NCI-H446 (cell line): ENCODE measurements at places on chromosomes 3 and 15.
A peak's percentile ranks its signal among the peaks of the same experiment; 100 is the strongest.

GRCh38 chr3:154184582-154184981 lies 63.4 kb downstream of the ARHGEF26 start:
- DNase-seq, result peak; percentile 53

DNA sequence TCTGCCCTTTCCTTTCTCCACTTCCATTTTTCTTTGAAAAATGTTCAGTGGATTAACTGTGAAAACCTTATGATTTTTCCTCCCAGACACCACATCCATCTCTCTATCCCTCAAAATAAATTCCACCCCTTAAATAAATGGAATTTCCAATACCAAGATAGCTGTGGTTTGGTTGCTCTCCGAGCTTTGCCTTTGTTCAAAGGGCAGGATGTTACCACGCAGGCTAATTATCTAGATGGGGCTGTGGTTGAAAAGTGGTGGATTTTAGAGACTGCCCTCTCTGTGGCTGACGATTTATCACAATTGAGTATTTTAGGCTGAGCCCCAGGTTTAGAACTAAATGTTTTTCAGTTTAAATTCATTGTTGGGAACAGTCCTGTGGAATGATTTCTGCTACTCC lies 36.9 kb upstream of the CMSS1 start:
- no peak for DNase-seq

GRCh38 chr3:170809007-170809974 lies 60.7 kb downstream of the RPL22L1 start:
- peak; percentile 77 for DNase-seq

GRCh38 chr3:39124876-39125840 lies 17.7 kb downstream of the TTC21A start:
- no peak for DNase-seq

- DNase-seq, result peak; percentile 18
Measured at GRCh38 chr15:29821416-29822099, 710 bp downstream of the TJP1 start.

DNA sequence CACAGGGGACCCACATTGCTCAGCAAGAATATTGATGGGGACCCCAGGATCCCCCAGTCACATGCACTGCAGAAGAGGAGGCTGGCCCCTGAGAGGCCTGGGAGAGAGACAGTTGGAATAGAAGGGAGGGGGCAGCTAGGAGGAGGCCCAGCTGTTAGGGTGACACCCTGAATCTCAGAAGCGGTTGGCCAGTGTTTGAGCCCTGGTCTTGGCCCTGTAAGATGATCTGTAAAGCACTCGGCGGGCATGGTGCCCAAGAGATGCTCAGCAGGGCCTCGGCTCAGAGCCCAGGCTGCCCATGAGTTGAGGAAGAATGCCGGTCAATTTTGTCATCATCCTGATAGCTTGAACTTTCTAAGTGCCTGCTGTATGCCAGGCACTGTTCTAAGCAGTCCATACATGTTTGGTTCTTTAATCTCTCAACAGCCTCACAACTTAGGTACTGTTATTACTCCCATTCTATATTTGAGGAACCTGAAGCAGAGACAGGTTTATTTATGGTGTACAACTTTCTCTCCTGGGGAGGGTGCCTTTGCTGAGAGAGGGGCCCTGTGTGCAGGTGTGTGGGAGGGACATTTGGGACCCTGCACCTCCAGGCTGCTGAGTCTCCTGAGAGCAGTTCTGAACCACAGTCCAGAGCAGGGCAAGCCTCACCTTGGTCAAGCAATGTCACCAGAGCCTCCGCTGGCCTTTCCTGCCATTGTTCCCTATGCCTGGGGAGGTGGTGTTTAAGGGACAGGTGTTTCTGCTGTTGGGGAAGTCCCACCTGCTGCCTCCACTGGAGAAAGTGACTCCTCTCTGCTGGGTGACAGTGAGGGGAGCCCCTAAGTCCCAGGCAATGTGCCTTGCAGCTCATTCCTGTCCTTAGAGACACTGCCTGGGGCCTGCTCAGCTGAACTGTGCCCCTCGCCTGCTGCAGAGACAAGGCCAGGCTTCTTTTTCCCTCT lies 26.0 kb downstream of the SLC6A6 start:
- DNase-seq, result no peak

DNA sequence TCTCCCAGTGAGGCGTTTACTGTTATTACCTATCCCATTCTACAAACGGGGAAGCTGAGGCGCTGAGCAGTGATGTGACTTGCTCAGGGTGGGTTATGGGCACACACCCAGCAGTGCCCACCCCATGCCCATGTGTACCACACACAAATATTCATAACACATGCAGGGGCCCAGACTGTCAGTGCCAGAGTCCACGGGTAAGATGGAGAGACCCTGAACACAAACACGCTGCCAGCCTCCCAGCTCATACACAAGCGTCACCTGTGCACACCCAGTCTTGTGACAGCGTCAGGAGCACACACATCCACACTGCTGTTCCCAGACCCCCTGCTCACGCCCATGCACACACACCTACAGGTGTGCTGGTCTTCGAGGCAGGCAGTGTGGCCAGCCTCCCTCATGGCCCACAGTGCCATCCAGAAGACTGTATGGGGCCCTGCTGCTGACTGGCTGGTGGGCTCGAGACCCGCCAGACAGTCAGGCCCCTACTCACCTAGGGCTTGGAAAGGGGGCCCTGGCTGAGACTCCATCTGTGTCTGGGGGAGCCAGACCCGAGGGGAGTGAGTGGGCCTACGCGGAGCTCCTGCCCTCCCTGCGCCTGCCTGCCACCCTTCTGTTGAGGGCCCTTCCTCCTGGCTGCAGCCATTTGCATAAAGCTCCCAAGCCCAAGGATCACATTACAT lies 39.4 kb downstream of the DNAJB8 start:
- no peak for DNase-seq

GRCh38 chr3:130823996-130824395 lies 69.9 kb upstream of the ATP2C1 start:
- DNase-seq, result no peak

GRCh38 chr15:52010633-52011595 lies 8.1 kb upstream of the MAPK6 start:
- DNase-seq, result peak; percentile 22

GRCh38 chr15:92087211-92087610 lies 233.7 kb downstream of the SLCO3A1 start:
- no peak for DNase-seq

GRCh38 chr3:101690972-101691371 lies 4.5 kb upstream of the RPL24 start:
- DNase-seq, result no peak

DNA sequence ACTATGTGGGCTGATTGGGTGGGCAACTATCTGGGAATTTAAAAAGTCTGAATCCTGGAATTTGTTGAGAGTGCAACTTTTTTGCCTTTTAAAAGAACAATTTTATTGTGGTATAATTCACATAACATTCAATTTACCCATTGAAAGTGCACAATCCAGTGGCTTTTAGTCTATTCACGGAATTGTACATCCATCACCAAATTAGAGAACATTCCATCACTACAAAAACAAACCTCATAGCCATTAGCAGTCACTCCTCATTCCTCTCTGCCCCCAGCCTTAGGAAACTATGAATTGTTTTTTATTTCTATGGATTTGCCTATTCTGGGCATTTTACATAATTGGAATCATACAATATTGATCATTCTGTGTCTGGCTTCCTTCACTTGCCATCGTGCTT lies 101.8 kb upstream of the ALDH1A3 start:
- no peak for DNase-seq

DNA sequence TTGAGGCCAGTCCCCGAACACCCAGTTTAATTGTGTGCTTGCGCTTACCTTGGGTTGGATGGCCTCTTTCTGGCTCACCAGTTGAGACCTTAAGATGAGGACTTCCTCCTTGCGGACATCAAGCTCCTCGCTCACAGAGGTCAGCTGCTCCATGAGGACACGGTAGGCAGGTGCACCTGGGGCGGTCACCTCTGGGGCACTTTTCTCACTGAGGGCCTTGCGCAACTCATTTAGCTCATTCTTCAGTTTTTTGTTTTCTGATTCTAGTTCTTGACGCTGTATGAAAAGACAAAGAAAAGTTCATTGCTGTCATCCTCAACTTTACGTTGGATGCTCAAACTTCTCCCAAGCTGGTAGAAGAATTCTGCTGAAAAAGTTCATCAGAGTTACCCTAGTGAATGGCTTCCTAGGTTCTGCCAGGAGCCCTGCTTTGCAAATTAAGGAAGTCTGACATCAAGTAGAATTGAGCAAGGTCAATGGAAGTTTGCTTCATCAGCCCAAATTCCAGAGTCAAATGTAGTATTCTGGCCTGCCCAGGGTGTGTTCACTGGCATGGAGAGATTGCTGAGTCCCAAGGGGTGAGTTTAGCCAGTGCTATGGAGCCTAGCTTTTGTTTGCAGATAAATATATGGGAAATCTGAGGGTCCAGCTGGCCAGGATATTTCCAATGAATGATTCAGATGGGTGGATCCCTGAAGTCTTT lies 55.8 kb upstream of the MYO5C start:
- DNase-seq, result no peak

- no peak for DNase-seq
Measured at GRCh38 chr3:132284781-132285619, 32.2 kb upstream of the ACP3 start.

GRCh38 chr15:51386029-51386428 lies 44.6 kb downstream of the GLDN start:
- DNase-seq, result no peak

GRCh38 chr15:25175789-25176615 lies 221.2 kb downstream of the SNRPN start:
- DNase-seq, result no peak

GRCh38 chr3:54307566-54308180 lies 185.3 kb downstream of the CACNA2D3 start:
- no peak for DNase-seq

GRCh38 chr3:127689266-127689860 lies 16.6 kb downstream of the ABTB1 start:
- DNase-seq, result no peak

DNA sequence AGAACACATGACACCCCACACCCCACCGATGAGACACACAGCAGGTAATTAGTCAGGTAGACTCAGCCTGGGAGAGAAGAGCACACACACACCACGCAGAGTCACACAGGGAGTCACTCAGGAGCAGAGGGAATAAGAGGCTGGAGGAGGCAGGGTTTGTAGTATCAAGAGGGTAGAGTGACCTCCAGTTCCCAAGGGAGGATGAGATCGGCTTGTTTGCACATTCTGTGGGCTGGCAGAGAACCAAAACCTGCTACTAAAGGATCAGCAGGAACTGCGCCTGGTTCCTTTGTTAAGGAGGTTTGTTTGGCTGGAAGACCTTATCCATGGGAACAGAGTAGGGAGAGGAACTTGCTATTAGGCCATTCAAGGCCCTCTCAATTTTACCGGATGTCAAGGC lies 281.4 kb upstream of the SLCO3A1 start:
- no peak for DNase-seq

DNA sequence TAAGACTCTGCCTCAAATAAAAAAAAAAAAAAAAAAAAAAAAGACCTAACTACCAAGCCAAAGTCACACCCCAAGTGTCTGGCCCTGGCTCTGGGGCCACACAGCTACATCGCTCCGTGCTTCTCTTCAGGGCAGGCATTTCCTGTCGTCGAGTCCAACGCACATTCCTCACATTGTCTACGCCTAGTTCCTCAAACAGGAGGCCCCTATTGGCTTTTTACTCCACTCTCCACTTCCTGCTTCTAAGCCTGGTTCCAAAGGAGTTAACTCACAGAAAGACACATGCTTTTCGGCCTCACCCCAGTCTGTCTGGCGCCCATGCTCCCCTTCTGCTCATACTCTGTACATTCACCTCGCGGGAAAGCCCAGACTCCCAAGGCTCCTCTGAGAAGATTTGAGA lies 28.8 kb downstream of the KNG1 start:
- no peak for DNase-seq

- no peak for DNase-seq
Measured at GRCh38 chr3:18393906-18394305, 31.2 kb downstream of the SATB1 start.

GRCh38 chr15:69920221-69920620 lies 177.5 kb downstream of the TLE3 start:
- DNase-seq, result no peak

GRCh38 chr3:69749461-69749860 lies 10.2 kb downstream of the MITF start:
- no peak for DNase-seq

DNA sequence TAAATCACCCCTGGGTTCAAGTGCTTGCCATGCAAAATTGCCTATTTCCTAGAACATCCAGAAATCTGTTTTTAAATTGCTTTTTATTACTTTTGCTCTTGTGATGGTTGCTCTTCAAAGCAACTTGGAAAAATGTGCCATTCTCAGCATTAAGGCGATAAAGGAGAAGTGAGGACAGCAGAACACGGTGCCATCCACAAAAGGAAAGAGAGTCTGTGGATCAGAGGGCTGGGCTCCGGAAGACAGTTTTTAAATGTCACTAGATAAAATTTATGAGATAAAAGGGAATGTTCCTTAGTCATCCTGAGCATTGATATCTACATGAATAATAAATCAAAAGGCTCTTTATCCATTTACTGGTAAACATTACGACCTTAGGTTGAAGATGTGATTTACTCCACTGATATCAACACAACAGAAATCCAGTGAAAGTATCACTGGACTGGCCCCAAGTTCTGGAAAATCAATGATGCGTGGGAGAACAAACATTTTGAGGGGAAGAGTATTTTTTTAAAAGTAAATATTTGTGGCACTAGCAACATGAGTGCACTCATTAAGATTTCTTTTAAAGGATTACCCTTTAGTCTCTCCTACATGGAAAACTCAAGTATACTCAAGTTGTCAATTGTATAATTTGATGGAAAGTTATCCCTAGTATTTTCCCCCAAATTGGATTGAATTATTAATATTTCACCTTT lies 554.7 kb downstream of the FHIT start:
- DNase-seq, result no peak

- DNase-seq, result no peak
Measured at GRCh38 chr3:14906355-14906971, 40.9 kb upstream of the NR2C2 start.

GRCh38 chr15:39054128-39054732 lies 489.6 kb upstream of the RASGRP1 start:
- DNase-seq, result peak; percentile 62

DNA sequence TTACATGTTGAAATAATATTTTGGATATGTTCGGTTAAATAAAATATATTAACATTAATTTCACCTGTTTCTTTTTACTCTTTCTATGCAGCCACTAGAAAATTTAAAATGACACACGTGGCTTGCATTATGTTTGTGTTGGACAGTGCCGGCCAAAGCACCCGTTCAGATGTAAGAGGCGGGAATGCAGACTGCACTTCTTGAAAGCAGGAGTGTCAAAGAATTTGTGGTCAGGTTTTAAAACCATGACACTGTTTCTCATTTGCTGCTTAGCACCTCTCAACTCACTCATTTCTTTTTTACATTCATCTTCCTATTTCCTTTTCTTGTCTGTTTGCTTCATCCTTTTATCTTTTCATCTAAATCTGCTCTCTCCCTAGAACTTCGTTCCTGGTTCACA lies 35.3 kb upstream of the MINAR1 start:
- no peak for DNase-seq

DNA sequence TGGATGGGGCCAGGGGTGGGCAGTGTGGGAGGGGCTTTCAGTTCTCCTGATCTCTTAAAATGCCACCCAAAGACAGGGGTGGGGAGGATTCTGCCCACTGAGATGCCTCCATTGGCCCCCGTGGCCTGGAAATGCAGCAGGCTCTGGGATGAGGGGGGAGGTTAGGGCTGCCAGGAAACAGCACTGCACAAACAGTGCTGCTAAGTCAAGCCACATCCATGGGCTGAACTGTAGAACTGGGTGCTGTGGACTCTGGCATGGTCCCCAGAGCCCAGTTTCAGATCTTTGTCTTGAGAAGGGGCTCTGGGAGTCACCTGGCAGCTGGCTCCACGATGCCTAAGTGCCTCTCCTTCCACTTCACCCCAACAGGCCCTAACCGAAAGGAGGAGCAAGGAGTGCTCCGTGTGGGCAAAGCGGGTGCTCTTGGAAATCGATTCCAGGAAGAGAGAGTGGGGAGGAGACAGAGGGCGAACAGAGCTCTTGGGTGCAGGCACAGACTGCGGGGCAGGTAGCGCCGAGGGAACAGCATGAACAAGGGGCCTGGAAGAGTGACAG lies 7.8 kb downstream of the PLA2G4E start:
- no peak for DNase-seq
